ENCODE measurements at places on chromosomes 2 and 18.

- DNase-seq = no peak
Observed at GRCh38 chr2:158228943-158229508, 127.3 kb downstream of the UPP2 start.

GRCh38 chr2:185181901-185182300 lies 556.7 kb upstream of the FSIP2 start:
- no peak for DNase-seq

- no peak for DNase-seq
Observed at GRCh38 chr2:128710242-128710641, 391.6 kb upstream of the HS6ST1 start.

DNA sequence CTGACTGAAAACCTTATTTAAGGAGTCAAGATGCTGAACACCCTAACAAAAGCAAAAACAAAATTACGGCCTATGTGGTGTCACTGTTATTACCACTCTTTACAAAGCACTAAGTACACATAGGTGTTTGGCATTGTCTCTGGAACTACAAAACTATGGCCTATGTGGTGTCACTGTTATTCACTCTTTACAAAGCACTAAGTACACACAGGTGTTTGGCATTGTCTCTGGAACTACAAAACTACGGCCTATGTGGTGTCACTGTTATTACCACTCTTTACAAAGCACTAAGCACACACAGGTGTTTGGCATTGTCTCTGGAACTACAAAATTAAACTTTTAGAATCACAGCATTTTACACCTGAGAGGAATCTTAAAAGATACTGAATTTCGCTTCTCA lies 47.4 kb downstream of the SLC35F5 start:
- no peak for DNase-seq

DNA sequence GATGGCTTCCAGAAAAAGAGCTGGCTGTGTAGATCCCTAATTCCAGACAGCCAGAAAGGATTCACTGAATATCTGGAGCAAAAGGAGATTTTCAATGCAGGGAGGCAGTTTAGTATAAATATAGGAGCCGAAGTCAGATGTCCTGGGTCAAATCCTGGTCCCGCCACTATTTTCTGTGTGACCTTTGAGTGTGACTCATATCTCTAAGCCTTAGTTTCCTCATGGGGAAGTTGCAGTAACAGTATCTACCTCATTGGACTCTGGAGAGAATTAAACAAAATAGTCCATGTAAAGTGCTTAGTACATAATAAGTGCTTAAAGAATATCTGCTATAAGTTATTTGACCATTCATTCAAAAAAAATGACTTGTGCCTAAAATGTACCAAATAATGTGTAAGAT lies 52.1 kb upstream of the ITGA6 start:
- no peak for DNase-seq

DNA sequence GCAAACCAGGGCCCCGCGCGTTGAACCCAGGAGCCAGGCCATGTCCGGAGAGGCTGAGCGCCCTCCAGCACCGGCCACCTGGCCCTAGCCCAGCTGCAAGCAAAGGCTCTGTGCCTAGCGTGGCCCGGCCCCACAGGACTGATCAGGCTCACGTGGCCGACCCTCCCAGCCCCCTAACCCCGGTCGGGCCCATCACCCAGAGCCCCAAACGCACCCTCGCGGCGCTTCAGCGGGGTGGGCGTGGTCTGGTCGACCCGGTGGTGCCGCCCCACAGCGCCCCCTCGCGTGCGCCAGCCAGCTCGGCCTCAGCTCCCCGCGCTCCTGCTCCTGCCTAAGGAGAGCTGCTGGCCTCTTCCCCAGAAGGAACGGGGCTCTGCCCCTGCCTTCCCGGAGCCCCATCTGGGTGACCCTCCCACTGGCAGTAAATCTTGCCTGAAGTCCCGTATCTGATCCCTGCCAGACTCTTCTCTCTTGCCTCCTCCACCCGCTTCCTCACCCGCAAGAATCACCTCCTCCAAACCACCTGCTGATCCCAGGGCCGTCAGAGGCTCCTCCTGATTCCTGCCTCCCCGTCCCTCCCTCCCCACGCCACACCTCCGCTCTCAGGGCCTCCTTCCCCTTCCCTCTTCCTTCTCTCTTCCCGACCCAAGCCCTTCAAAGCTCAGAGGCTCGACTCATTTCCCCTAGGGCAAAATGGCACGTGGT lies 12.3 kb upstream of the TEX51 start:
- DNase-seq = peak; percentile 73

DNA sequence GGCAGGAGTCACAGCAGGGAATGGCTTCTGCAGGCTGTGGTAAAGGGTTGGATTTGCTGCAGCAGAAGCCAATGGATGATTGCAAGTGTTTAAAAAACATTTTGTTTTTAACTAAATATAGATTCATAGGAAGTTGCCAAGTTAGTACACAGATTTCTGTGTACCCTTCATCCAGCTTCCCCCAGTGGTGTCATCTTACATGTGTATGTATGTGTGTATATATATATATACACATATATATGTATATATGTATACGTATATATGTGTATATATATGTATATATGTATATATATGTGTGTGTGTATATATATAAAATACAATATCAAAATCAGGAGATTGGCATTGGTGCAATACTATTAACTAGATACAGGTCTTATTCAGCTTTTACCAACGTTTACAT lies 19.2 kb upstream of the FAM124B start:
- no peak for DNase-seq

- DNase-seq = no peak
Observed at GRCh38 chr2:227824711-227825110, 11.1 kb downstream of the CCL20 start.

GRCh38 chr2:119688616-119689015 lies 9.6 kb downstream of the TMEM177 start:
- no peak for DNase-seq

DNA sequence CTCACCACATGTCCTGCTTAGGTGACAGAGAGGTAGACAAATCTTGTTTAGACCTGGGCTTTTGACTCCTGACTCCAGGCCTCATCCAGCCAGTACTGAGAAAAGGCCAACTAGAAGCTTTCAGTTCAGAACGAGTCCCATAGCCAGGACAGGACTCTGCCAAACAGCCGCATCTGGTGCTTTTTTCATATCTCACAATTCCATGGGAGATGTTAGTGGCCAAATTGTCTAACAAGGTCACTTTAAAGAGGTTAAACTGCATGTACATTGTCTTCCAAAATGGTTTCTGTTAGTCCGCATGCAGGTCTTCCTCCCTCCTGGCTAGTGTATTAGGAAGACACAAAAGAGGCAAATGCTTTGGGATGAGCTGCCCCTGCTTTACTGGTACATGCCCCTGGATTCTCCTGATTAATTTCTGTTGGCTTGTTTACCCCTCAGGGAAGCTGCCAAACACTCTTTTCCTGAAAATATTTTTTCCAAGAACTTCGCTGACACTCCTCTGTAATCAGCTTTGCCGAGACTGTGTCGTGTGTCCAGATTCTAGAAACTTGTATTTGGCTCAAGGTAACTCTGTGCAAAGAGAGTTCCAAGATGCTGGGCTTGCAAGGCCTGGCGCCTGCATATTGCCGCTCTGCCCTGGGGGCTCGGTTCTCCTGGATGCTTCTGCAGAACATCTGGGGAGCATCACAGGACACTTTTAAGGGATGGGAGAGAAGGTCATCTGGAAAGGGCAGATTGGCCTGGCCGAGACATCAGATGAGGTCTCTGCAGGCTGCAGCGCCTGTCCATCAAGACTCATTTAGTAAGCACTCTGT lies 209.2 kb upstream of the APCDD1 start:
- DNase-seq = no peak

GRCh38 chr18:9547782-9548181 lies 66.6 kb downstream of the PPP4R1 start:
- no peak for DNase-seq

DNA sequence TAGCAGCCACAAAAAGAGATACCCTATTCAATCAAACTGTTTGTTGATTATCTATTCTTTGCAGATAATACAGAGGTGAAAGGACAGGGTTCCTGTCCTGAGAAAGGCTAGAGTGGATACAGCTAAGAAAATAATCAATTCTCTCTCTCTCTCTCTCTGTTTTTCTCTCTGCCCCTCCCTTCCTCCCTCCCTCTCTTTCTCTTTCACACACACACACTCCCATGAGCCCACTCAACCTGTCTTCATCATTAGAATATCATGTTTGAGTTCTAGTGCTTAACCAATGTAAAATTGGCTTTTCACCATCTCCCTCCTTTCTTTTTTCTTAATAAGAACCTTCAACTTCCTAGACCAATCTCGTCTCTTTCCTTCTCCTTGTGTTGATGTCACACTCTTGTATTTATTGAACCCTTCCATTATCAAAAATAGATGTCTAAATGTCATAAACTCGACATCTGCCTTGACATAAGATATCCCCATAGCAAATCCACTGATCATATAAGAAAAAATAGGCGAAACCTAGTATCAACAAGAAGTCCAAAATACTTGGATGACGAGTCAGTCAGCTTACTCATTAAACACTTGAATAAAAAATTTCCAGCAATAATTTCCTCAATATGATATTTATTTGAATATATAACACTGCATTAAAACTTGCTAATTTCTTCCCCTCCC lies 42.8 kb upstream of the CYTIP start:
- no peak for DNase-seq

DNA sequence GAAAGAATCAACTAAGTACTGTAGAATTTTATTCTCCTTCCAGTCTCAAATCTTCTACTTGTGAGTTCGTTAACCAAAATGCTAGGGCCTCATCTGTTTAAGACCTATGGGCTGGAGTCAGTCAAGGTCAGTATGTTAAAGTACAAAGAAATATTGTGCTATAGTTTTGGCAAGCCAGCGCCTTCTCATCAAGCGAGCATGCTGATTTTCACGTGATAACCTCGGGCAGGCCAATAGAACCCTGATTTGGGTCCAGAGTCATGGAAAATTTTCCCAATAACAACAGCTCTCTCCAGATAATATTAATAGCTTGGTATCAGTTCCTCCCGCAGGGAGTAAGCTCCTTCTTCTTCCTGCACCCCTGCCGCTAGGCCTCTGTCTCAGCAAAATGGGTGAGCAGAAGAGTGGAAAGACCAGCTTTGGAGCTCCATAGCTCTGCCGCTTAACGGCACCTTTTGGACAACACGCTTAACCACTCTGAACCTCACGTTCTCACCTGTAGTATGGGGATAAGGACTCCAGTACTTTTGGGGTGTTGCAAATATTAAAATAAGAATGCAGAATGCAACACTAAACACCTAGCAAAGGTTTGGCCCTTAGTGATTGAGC lies 11.7 kb downstream of the CABLES1 start:
- DNase-seq = no peak

DNA sequence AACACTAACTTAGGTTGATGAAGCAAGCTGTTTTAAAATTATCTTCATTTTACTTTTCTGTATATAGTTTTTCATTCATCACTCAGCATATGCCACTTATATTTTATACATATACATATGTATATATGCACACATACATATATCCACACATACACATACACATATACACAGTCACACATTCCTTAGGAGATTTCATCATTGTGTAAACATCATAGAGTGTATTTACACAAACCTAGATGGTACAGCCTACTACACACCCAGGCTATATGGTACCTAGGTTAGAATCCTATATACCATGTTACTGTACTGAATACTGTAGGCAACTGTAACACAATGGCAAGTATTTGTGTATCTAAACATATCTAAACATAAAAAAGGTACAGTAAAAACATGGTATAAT lies 295.5 kb upstream of the LYPD1 start:
- DNase-seq = no peak

- DNase-seq = no peak
Observed at GRCh38 chr2:7977981-7978380, 703.9 kb upstream of the ID2 start.

- peak; percentile 17 for DNase-seq
Observed at GRCh38 chr2:113755035-113755834, 1.2 kb downstream of the SLC35F5 start.

- no peak for DNase-seq
Observed at GRCh38 chr18:57043241-57043640, 103.6 kb upstream of the BOD1L2 start.

DNA sequence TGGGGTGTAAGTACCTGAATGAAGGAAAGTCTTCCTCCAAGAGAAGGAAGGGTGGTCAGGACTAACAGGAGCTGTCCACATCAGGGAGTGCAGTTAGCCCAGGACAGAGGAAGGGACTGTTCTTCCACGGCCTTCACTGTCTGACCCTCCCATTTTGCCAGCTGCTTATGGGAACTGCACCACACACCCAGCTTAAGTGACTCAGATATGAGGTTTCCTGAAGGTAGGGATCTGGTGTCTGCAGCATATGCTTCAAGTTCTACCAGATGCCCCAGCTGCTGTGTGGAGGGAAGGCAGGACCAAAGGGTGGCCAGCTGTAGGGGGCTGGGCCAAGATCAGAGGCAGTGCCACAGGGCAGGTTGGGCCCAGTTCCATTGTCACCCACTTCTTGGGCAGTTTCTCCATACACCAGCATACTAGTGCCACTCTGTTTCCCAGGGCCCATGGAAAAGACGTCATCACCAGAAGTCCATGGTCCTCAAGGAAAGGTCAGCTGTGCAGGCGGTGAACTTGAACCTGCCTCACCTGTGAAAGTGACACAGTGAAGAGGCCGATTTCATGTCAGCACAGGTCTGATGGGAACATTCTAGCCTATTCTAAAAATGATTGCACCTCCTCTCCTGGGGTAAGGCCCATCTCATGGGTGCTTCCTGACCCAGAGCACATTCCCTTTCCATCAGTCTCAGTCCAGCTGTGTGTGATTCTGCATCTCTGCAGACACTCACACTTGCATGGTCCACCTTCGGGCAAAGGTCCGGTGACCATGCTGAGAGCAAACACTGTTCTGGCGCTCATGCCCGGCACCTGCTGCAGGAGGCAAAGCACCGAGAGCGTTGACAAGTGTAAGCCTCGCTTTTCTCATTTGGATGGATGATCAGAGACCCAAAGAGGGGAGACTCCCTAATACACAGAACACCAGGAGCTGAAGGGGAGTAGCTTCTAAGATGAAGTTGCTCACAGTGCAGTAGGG lies 68.0 kb downstream of the ACAA2 start:
- DNase-seq = no peak

DNA sequence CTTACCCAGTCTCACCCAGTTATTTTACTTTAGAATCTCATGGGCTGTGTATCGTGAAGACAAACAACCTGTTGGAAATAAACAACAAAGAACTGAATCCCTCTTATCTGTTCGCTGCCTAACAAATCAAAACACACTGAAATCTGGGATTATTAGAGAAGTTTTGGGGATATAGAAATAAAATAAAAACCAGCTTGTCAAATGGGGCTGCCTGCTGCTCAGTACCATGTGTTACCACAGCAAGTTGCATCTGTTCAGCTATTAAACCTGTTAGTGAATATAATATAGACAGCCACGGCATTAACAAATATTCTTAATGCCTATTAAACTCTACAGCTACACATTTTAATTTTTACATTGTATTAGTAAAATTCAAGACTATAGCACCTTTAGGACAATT lies 810.8 kb downstream of the NRXN1 start:
- no peak for DNase-seq

DNA sequence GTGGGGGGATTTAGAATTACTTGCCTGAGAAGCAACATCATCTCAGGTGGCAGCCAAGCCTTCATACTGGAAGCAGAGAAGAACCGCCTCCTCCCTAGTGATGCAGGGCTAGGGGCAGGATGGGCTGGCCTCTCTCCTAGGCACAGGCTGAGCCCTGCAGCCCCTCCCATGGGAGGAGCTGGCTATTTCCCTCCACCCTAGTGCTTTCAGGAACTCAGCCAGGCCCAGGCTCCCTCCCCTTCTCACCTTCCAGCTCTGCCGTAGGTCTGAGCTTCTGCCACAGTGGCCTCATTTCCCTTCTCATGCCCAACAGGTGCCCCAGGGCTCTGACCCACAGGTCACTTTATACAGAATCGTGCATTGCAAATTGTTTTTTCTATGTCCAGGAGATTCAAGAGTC lies 31.0 kb downstream of the CENPA start:
- no peak for DNase-seq
